ENCODE measurements at places on chromosomes 11 and 22.

GRCh38 chr11:76649011-76649410 is 21.5 kb downstream of the LRRC32 start:
- no peak for DNase-seq

DNA sequence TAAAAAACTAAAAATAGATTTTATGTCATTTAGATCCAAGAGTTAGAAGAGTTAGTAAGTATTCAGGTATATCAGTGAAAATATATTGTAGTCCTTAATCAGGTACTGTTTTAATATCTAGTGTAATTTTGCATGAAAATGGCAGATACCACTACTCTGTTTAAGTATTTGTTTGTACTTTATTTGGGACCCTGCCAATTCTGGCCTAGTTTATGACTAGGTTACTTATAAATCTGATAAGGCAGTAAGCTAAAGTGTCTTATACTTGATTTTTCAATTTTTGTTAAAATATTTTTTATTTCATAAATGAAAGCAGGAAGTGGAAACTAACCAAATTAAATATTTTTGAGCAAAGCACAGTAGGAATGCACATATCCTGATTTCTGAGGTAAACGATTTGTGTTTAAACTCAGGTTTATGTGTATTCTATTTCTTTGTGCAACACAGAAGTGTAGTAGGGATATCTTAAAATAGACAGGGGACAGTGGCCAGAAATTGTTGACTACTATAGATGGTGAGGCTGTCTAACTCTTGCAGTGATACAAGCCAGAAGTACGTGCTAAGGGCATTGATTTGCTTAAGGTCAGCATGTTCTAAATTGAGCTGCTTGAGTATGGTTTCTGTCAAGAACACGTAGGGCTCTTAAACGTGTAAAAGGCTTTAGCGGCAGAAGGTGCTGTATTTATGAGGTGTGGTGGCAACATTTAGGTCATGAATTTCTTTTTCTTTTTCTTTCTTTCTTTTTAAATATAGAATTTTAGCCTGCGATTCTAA is 34.0 kb downstream of the HIPK3 start:
- no peak for DNase-seq

GRCh38 chr11:94757037-94757735 is 11.0 kb upstream of the AMOTL1 start:
- DNase-seq, result no peak

GRCh38 chr11:108734283-108734682 is 69.4 kb downstream of the DDX10 start:
- DNase-seq, result no peak

DNA sequence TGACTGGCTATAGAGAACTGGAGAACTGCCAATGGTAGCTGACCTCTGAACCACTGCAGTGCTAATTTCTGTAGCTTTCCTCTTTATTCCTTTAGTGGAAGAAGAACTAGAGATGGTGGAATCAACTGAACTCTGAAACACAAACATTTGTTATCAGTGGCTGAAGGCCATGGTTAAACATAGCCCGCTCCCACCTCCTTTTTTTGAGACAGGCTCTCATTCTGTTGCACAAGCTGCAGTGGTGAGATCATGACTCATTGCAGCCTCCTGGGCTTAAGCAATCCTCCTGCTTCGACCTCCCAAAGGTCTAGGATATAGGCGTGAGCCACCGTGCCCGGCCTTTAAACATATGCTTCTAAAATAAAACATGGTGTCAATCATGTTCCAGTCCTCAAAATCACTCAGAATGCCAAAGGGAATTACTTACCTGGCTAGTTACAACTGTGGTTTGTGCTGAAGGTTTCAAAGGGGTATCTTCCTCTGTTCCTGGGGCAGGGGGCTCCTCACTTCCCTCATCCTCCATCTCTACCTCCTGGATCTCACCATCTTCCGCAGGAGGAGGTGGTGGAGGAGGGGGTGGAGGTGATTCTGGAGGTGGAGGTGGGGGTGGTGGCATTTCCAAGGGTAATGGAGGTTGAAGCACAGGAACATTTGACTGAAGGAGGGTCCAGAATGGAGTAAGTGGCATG is 9.0 kb upstream of the AGBL2 start:
- DNase-seq, result no peak
